A549 treated with Hydrocortisone at 1 μM for 4 hours (cell line): ENCODE measurements at places on chromosomes 5 and 9. TPM values are rescaled to one million over a fixed set of nuclear protein-coding genes. Genes with fewer than 3 reads are reported as not detected.

The MACIR gene
- 16.6 to 20.7 TPM (median 19.2 TPM) in 5 replicates for total RNA-seq

The PCDHAC2 gene
- total RNA-seq: 3.3 to 4.9 TPM (median 3.7 TPM) in 5 replicates

The C9orf153 gene
- 0.08 to 0.40 TPM (median 0.21 TPM) in 5 replicates for total RNA-seq

The SLC25A2 gene
- not detected in 5 replicates for total RNA-seq

The HTR4 gene
- total RNA-seq: not detected in 5 replicates

The MBLAC2 gene
- total RNA-seq: 2.0 to 3.0 TPM (median 2.5 TPM) in 5 replicates

The GFPT2 gene
- total RNA-seq: 49.7 to 59.4 TPM (median 53.9 TPM) in 5 replicates

The CAMK4 gene
- 0.01 to 0.25 TPM (median 0.15 TPM) in 4 of 5 replicates, not detected in the other for total RNA-seq

The GTF2H2C gene
- total RNA-seq: 32.0 to 41.4 TPM (median 32.2 TPM) in 5 replicates
